ENCODE measurements at places on chromosomes 12 and 14. TPM values are rescaled to one million over a fixed set of nuclear protein-coding genes. Genes with fewer than 3 reads are reported as not detected.

TAS2R14 gene
- total RNA-seq, result 2.5 TPM

DNAH10 gene
- 0.02 TPM for total RNA-seq

GRCh38 chr12:121837680-121838079 is 21.0 kb downstream of the HPD start:
- DNase-seq, result no peak

DNA sequence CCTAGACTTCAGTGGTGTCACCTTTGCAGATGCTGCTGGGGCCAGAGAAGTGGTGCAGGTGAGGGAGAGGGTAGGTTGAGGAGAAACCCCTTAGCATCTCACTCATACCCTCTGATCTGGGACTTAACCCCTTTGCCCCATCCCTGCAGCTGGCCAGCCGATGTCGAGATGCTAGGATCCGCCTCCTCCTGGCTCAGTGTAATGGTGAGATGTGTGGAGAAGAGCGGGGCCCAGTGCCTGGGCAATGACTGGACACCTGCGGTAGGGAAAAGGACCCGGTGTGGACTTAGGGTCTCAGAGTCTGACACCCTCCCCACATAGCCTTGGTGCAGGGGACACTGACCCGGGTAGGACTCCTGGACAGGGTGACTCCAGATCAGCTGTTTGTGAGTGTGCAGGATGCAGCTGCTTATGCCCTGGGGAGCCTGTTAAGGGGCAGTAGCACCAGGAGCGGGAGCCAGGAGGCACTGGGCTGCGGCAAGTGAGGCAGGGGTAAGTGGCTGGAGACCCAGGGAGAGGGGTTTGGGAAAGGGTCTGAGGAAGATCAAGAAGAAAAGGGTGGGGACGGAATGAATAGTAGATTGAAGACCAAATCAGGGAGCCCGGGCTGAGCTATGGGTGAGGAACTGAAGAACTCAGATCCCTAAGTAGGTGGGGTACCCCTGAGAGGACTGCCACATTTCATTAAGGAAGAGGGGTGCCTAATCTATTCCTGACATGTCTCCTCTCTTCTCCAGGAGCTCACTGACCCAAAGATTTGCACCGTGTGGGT is 7.6 kb downstream of the B4GALNT1 start:
- DNase-seq, result no peak

- no peak for DNase-seq
Measured at GRCh38 chr14:99758121-99758821, 34.9 kb upstream of the EML1 start.

SERPINA10 gene
- total RNA-seq, result not detected

- DNase-seq, result no peak
Measured at GRCh38 chr14:99128185-99128584, 143.8 kb downstream of the BCL11B start.

NXPH4 gene
- total RNA-seq, result 0.49 TPM

GRCh38 chr12:94458877-94459727 is 565 bp downstream of the CEP83 start:
- DNase-seq, result no peak

CFAP54 gene
- 0.27 TPM for total RNA-seq

DNA sequence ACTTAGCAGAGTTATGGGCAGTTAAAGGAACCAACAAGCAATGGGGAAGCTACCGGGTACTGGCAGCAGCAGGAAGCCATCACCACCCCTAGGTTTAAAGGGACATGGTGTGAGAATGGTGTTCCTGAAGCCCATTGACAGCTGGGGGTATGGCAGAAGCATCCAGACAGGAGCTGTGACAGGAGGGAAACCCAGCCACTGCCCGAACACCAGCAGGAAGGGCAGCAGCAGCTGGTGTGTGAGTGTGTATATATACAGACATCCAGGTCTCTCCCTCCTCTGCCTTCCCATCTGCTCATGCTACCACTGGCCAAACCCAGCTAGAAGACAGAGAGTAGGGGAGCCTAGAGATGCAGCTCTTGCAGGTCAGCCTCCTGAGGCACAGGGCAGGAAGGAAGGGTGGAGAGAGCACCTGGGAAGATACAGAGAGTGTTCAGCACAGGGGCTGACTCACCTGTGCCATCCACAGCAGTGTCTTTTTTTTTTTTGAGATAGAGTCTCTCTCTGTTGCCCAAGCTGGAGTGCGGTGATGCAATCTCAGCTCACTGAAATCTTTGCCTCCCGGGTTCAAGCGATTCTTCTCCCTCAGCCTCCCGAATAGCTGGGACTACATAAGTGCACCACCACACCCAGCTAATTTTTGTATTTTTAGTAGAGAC is 9.2 kb upstream of the ADCK1 start:
- no peak for DNase-seq

MYO1H gene
- not detected for total RNA-seq

- no peak for DNase-seq
Measured at GRCh38 chr12:19082365-19082911, 47.1 kb upstream of the PLEKHA5 start.

GRCh38 chr12:21300632-21301031 is 34.1 kb downstream of the SLCO1A2 start:
- no peak for DNase-seq

GRCh38 chr12:30839643-30840220 is 85.0 kb upstream of the CAPRIN2 start:
- no peak for DNase-seq

A2M gene
- not detected for total RNA-seq

DNA sequence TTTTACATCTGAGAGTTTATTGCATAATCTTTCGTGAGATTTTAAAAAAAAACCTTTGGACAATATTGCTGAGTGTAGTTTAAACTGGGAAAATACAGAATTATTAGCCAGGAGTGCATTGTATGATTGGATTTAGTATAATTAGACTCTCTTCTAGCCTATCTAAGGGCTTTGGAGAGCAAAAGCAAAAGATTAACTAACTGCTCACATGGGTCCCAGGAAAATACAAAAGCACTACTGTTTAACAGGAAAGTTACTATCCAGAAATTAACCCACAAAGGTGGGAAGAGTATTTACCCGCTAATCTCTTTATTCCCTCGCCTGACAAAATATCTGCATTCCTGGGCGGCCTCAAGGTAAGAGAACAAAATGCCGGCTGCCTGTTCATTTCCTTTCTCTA is 309.5 kb downstream of the ATXN7L3B start:
- DNase-seq, result no peak

PLEKHG7 gene
- 0.89 TPM for total RNA-seq

KCNJ8 gene
- total RNA-seq, result not detected

RERG gene
- total RNA-seq, result not detected

- no peak for DNase-seq
Measured at GRCh38 chr14:87000081-87000480, 992.9 kb downstream of the GALC start.

- DNase-seq, result no peak
Measured at GRCh38 chr12:102757154-102757881, 159.7 kb downstream of the PAH start.

DNA sequence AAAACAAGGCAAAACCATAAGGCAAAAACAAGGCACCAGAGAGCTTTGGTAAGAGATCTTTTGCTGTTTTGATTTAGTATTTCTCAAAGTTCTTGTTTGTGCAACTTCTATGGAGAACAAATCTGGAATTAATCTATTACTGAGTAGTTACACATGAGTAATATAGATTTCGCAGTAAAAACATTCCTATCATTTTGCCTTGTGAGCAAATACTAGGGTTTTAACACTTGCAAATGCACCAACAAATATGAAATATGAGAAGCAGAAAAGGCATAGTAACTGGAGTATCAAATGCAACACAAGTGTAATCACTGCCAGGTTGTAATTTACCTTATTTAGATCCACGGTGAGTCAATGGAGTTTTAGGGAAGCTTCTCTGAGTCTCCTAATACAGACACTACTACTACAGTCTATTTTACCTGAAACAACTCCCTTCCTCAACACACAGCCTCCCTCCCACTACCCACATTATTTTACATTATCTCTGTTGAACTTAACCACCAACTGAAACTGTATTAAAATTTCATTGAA is 324.1 kb downstream of the FLRT2 start:
- no peak for DNase-seq

DNA sequence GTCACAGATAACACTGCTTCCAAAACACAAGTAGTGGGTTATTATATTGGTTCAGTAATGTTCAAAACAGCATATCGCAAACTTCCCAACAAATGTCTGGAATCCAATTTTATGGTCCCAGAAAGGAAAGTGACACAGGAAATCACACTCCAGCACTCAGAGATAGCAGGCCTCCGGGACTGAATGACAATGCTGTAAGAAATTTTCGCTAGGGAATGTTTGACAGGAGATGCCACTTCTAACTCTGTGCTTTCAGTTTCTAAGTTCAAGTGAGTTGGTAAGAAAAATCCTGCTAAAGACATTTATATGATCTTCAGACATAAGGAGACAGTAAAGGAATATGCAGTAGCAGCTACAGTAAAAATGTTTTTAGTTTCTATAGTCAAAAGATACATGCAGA is 93.2 kb downstream of the SLC2A13 start:
- no peak for DNase-seq

- DNase-seq, result no peak
Measured at GRCh38 chr14:68316078-68316868, 476.6 kb downstream of the ZFP36L1 start.

DNA sequence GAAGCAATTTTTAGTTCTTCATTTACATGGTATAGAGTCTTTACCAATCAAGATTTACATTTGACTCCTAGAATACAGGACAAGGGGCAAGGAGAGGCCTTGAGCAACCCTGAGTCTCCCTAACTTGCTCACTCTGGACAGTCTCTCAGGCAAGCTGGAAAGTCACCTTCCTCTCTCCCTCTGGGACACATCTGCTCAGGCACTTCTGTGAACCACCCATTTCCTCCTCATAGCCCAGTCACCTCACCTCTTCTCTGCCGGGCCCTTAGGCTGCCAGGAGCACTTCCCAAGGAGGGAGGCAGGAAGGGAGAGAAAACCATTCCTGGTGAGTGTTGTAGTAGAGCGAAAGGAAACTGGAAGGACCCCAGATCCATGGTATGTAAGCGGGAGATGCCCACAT is 202.8 kb downstream of the TTC7B start:
- no peak for DNase-seq

DNA sequence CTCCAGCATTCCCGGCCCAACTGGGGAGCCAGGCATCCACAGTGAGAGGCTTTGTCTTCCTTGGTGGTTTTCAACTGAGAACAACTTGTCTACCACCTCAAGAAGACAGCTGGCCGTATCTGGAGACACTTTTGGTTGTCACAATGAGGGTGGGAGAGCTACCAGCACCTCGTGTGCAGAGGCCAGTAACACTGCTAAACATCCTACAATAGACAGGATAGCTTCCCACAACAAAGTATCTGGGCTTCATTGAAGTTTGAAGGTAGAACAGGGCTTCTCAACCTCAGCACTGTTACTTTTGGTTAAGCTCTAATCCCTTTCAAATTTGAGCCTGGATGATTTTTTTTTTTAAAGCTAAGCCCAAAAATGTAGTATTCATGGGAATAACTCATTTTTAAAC is 10.9 kb downstream of the SLC7A8 start:
- no peak for DNase-seq

GRCh38 chr12:14893506-14894250 is 8.0 kb upstream of the MGP start:
- no peak for DNase-seq

SLC17A8 gene
- not detected for total RNA-seq

HOXC12 gene
- not detected for total RNA-seq

GRCh38 chr14:50011242-50011641 is 105.1 kb downstream of the VCPKMT start:
- no peak for DNase-seq

CCDC38 gene
- not detected for total RNA-seq

- no peak for DNase-seq
Measured at GRCh38 chr12:53333845-53334244, 2.3 kb downstream of the SP7 start.

GRCh38 chr12:79688376-79689060 is 2.2 kb downstream of the PAWR start:
- no peak for DNase-seq

DNA sequence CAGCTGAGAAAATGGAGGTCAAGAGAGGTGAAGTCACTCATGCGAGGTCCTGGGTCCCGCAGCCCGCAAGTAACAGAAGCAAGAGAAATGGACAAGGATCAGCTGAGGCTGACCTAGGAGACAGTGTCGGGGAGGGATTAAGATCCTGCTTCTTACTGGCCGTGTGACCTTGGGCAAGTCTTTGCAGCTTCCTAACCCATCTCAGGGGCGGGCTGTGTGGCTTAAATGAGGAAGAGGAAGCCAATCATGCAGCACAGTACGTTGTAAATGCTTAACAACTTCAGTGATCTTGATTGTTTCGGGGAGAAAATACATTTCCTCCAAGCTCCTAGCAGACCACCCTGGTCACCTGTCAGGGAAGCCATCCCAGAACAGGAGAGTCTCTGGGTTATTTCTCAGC is 7.1 kb upstream of the PGF start:
- no peak for DNase-seq

GRCh38 chr14:83289896-83290295 is 1756.2 kb upstream of the SEL1L start:
- DNase-seq, result no peak

GRCh38 chr14:35689000-35689460 is 120.1 kb downstream of the RALGAPA1 start:
- peak; percentile 23 for DNase-seq

SLC35E3 gene
- total RNA-seq, result 12.1 TPM

DNA sequence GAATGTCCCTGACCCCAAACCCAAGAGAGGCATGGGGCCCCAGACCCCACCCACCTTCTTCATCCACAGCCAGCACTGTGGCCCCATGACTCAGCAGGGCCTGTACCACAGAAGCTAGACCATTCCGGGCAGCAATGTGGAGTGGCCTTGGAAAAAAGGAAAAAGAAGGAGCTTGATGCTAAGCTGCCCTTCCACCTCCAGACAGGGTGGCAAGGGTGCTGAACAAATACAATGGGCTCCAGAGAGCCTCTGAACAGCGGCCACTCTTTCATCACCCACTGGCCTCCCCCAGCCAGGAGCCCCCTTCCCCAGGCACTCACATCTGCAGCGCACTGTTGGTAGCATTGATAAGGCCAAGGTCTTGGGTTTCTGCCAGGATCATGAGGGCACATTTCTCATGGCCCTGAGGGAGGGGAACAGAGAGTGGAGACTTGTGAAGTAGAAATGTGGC is 13.9 kb downstream of the SLC39A5 start:
- no peak for DNase-seq

GRCh38 chr14:57182760-57183503 is 85.8 kb downstream of the EXOC5 start:
- no peak for DNase-seq

DNA sequence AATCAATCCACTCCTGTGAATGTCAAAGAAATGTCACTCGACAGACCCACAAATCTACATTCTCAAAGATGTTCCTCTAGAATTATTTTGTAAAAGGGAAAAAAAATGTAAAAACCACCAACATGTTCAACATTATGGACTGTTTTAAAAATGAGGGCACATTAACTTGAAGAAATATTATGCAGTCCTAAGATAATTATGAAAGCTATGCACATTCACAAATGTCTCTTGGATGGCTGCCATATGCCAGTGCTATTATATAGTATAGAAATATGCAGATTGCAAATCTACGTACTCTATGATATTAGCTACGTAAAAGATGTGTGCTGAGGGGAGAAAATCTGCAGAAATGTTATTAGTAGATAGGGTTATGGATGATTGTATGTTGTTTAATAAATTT is 334.2 kb downstream of the BMP4 start:
- DNase-seq, result no peak

EML5 gene
- total RNA-seq, result 0.69 TPM

- no peak for DNase-seq
Measured at GRCh38 chr12:67433385-67434175, 164.4 kb downstream of the CAND1 start.

TAS2R46 gene
- 2.8 TPM for total RNA-seq

Data from CD4-positive, CD25-positive, alpha-beta regulatory T cell (primary cell).